ENCODE measurements at places on chromosomes 5 and 9.
A peak's percentile ranks its signal among the peaks of the same experiment; 100 is the strongest.

DNA sequence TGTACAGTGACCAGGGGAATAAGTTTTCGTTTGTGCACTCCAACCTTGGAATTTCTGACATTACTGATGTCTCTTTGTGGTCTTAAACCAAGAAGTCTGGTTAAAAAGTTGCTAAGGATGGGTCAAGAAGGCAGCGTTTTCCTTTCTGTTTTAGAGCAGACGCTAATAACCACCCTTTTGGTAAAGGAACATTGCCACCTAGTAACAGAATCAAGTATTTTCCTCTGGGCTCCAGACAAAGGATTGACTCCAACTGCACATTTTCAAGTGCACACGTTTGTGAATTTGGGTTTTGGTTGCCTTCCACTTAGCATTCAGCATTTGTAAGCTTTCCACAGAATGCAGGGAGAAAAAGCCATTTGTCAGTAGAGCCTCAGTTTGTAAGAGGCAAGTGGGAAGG lies 22.2 kb upstream of the CEP78 start:
- no peak for DNase-seq

- DNase-seq, result no peak
Measured at GRCh38 chr9:16223074-16223871, 647.2 kb downstream of the BNC2 start.

DNA sequence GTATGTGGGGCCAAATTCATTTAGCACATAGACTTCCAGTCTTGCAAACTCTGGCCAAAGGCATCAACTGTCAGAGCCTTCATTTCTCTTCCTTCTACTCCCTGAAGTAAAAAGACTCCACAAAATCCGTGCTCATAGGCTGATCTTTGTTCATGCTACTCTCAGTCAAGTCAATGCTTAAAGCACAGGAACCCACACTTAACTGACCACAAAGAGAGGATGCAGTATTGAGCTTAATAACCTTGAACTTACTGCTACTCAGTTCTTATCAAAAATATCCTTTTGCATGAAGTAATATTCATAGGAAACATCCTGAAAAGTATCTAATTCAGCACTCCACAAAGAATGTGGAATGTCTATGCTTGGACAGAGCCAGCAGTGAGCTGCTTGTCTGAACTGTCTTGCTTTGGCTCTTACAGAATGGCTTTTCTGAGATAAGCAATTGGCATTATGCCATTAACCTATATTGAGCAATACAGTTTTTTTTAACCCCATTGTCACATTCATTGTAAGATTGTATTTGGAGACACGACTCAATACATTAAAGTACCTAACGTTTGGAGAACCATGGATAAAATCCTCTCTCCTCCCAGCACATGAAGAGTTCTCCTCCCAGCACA lies 21.7 kb downstream of the LPAR1 start:
- DNase-seq, result no peak

DNA sequence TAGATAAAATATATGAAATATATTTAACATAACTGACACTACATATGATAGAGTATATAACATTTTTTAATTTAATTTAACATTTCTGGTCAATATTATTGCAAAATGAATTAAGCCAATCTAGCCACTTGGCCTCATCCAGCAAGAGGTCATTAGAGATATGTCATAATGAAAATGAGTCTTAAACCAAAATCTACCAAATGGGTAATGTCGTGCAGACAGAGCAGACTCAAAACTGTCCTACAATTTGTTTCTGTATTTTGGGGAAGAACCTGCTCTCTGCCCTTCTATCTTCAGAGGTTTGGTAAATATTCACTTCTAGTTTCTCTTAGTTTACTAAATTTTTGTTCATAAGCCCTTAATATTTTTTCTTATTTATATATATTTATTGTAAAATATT lies 61.4 kb downstream of the ARHGEF28 start:
- no peak for DNase-seq

- DNase-seq, result no peak
Measured at GRCh38 chr9:97970165-97970564, 13.0 kb upstream of the ANP32B start.

DNA sequence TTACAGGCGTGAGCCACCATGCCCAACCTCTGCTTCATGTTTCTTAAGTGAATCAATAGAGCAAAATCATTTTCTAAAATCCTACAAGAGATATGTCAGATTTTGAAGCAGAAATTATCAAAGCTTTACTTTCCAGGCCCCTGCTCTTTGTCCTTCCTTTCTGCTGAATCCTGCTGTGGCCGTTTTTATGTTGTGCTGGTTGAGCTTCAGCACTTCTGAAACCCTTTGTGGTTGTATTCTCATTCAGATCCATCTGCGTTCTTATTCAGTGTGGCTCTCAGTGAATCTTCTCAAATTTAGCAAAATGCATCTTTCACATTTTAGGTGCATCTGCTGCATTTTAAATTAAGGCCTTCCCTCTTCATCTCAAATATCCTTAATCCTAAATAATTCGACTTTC lies 26.0 kb downstream of the JMY start:
- DNase-seq, result no peak

GRCh38 chr5:173778784-173779304 lies 109.3 kb upstream of the CPEB4 start:
- DNase-seq, result no peak

- DNase-seq, result no peak
Measured at GRCh38 chr9:26975728-26976707, 19.8 kb downstream of the IFT74 start.

- no peak for DNase-seq
Measured at GRCh38 chr5:123125962-123126732, 37.1 kb downstream of the PRDM6 start.

DNA sequence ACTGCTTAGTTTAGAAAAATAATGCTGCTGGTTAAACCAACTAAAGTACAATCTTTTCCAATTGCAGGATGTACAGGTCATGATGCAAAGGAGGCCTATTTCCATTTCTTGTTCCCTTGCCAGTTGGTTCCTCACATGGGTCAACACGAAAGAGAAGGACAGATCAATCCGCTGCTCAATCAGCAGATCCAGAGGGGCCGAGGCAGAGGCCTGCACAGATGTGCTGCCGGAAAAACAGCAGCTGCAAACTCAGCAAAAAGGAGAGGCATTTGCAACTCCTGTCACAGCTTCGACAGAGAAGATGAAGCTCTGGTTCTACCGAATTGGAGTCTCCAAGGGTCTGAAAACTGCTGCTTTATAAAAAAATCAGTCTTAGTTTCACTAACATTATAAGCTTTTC lies 69.8 kb downstream of the NIPSNAP3B start:
- no peak for DNase-seq

- no peak for DNase-seq
Measured at GRCh38 chr9:133609311-133610098, at the start of gene FAM163B. Gene FAM163B, minus strand, starts transcription at chr9:133609389. Its CDS starts 29,166 bp downstream, at chr9:133580223.

DNA sequence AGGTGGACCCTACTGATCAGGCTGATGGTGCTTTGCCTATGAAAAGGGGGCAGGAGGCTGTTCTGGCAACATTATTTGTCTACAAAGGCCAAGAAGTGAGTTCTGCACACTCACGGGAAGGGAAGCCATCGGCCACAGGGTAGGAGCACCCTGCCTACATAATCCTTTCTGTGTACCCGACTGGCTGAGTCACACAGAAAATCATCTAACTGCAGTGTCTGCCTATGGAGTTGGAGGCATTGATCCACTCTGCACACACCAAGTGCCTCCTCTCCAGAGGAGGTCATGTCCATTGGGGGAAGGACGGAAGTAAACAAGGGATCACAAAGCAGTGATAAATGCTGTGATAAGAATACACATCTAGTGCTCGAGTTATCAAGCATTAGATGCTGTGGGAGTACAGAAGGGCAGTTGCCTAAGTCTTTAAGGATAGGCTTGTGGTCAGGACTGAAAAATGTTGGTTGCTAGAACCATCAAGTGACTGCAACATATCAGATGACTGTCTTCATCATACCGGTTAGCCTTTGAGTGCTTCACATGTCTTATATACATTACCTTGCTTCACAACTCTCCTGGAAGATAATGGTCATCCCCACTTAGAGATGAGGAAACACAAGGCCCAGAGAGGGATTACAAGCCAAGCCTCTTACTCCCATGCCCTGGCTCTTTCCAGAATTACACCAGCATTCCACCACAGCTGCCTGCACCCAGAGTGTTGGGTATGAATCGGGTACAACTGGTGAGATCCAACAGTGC lies 1.3 kb upstream of the SLC2A8 start:
- no peak for DNase-seq

DNA sequence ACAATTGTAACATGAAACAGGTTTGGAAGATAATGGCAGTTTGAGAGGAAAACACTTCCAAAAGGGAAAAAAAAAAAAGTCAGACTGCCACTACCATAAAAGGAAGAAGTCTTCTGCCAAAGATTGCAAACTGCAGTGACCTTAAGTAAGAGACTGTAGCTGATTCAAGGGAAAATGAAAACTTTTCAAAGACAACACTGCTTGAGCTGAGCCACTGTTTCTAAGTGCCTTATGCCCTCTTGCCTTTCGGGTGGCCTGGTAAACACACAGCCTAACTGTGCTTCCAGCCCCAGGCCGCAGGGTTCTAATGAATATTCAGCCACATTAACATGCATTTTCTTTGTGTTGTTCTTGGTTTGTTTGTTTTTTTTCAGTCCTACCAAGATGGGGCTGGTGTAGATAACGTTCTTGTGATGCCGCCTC lies 354.6 kb downstream of the BNC2 start:
- DNase-seq, result no peak

DNA sequence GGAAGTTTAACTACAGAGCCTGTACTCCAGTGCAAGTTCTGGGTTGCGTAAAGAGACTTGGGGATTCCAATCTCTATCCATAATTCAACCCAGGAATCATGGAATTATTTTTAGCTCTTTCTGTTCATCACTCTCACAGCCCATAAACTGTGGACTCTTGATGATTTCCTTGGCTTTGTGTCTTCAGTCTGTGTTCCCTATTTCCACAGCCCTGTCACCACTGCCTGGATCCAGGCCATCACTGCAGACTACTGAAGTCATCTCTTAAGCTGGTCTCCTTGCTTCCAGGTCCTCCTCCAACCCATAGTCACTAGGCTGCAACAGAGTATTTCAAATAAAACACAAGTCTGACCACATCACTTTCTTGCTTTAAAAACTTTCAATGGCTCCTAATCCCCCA lies 211.7 kb downstream of the PLK2 start:
- DNase-seq, result no peak

- DNase-seq, result no peak
Measured at GRCh38 chr5:139222346-139222745, 24.2 kb upstream of the SIL1 start.

- no peak for DNase-seq
Measured at GRCh38 chr9:35515766-35516165, 25.9 kb downstream of the RUSC2 start.

DNA sequence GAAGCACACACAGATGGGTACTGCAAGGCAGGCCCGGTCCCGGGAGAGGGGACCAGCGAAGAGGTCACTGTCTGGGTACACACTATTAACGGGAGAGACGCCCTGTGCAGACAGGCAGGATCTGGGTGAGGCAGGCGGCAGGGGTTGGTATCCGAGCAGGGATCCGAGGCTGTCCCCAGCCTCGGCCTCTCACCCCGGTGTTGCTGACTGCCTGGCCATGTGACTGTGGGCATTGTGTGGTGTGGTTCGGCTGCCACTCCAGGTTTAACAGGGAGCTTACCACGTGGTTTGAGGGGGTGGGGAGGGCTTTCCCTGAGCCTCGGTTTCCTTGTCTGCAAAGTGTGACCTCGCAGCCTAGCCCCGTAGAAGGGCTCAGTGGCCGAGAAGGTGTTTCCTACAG lies 11.1 kb upstream of the RALGDS start:
- no peak for DNase-seq

DNA sequence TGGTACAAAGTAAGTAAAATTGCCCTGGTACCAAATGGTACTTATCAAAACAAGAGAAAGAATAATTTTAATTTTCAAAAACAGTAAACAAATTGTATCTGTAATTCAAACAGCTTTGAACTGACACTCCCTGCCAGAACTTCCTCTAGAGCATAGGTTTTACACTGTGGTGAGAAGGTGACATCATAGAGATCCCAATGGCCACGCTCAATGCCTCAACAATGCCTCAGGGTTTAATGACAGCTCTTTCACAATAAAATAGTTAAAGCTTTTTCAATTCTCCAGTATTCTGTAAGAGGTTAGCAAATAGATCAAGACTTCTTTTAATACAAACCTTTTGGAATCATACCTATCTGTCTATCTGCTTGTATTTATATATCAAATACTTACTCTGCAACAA lies 437.1 kb downstream of the PRR16 start:
- no peak for DNase-seq

GRCh38 chr5:26669523-26669922 lies 368.9 kb downstream of the CDH9 start:
- no peak for DNase-seq

- DNase-seq, result no peak
Measured at GRCh38 chr9:125963932-125964331, 216.8 kb downstream of the PBX3 start.

GRCh38 chr9:101242651-101243050 lies 142.2 kb downstream of the BAAT start:
- DNase-seq, result no peak

DNA sequence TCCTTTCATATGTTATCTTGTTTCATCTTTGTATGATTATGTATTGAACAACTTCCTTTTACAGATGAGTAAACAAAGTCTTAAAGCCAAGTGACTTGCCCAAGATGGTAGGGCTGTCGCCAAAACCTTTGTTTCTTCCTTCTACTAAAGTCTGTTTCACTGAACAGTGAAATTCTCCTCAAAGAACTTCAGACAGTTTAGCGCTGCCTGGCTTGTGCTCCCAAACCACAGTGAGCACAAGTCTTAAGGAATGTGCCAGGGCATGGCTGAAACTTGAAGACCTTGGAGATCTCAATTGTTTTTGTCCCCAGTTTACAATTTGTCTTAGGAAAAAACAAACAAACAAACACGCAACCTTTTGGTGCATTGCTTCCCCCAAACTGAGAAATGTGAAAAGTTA lies 273.5 kb downstream of the CRB2 start:
- DNase-seq, result no peak

DNA sequence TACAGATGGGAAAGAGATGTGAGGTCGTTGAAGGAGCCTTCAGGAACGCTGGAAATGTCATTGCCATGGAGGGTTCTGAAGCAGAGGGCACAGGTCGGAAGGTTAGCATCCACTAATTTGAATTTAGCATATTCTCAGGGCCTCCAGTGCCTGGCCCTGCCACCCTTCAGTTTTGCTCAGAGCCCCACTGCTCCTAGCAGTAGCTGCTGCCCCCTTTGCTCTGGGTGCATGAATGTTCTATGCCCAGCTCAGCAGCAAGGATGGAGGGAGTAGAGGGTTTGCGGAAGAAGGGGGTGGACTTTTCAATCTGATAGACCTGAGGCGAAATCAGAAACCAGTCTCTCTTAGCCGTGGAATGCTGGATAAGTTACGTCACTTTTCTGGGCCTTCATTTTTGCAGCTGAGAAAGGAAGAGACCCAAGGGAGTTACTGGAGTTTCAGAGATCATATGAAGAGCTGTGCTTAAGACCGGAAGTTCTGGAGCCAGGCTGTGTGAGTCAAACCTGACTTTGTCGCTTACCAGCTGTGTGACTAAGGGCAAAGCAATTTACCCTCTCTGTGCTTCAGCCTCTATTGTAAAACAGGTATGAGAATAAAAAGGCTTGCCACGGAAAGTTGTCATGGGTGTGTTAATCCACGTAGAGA lies 133.2 kb upstream of the PANK3 start:
- DNase-seq, result peak; percentile 18

DNA sequence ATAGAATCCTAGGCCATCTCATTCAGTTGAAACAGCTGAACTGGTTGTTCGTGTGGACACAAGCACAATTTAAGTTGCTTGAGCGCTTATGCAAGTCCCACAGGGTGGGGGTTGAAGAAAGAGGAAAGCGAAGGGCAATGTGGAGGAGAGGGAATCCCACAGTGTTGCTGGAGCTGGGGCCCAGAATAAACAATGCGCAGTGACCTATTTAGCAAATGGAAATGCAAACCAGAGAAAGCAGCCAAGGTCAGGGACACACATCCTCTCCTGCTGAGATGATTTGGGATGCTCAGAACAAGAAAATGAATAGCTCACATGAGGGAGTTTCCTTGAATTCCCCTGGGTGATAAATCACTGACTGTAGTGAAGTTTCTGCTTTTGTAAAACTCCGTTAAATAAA lies 838.3 kb downstream of the TLE4 start:
- DNase-seq, result no peak

All from GOT3 (cell line).